ENCODE measurements at places on chromosomes 11 and 22.

- no peak for DNase-seq
These were observed 1.5 kb upstream of the SLC7A4 start for GRCh38 chr22:21033895-21034294.

GRCh38 chr11:17531636-17532113, 12.5 kb downstream of the USH1C start:
- DNase-seq = no peak

DNA sequence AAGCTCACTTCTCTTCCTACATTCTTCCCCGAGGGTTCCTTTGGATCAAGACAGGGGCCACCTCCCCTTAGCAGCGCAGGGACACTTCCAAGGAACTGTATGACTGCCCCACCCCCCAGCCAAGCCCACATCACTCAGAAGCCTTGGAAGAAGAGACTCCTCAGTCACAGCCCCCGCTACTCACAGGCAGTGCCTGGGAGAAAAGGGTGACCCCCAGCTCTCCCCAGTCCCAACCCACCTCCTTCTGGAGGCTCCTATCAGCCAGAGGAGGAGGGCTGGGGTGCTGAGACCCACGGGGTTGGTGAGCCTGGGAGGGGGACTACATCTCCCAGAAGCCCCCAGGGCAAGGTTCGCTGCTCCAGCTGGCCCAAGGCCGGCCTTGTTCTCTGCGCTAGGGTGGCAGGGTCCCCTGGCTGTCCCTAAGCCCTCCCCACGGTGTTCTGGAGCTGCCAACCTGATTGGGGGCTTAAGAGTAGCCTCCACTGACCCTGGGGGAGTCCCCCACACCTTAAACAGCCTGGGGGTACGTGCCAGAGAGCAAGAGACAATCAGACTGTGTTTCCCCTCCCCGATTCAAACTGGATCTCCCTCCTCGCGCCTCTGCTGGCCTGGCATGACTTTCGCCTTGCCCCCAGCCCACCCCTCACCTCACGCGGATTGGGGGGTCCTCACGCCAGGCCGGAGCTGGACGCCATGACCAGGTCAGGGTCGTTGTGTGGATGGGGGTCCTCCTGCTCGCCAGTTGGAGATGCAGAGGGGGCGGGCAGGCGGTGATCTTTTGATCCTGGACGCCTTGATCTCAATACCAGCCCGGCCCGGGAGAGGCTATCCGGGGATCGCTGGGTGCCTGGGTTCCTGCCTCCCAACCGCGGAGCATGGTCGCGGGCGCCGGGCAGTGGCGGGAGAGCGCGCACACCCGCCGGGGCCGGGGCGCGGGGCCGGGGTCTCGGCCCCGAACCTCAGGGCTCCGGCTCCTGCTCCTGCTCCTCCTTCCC, 838 bp downstream of the BCL9L start:
- DNase-seq = no peak

GRCh38 chr11:30561691-30562415, 24.3 kb downstream of the MPPED2 start:
- DNase-seq = no peak

- no peak for DNase-seq
These were observed 18.1 kb downstream of the TOM1 start for GRCh38 chr22:35317680-35318290.

- DNase-seq = no peak
These were observed 289.7 kb downstream of the ST3GAL4 start for GRCh38 chr11:126645186-126645585.

DNA sequence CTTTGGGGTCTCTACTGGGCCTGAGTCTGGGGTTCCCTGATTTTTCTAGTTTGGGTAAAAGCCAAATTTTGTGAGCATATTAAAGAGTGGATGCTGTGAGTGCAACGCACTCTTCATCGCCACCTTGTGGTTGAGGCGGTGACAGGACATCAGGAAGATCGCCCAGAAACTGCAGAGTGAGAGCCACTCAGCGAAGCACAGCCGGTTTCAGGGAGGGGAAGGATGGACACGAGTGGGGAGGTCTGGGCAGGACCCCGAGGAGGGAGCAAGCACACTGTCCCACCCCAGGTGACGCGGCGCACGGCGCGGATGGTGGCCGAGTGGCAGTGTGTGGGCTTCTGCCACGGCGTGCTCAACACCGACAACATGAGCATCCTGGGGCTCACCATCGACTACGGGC, 9.1 kb downstream of the SELENOO start:
- peak; percentile 69 for DNase-seq

DNA sequence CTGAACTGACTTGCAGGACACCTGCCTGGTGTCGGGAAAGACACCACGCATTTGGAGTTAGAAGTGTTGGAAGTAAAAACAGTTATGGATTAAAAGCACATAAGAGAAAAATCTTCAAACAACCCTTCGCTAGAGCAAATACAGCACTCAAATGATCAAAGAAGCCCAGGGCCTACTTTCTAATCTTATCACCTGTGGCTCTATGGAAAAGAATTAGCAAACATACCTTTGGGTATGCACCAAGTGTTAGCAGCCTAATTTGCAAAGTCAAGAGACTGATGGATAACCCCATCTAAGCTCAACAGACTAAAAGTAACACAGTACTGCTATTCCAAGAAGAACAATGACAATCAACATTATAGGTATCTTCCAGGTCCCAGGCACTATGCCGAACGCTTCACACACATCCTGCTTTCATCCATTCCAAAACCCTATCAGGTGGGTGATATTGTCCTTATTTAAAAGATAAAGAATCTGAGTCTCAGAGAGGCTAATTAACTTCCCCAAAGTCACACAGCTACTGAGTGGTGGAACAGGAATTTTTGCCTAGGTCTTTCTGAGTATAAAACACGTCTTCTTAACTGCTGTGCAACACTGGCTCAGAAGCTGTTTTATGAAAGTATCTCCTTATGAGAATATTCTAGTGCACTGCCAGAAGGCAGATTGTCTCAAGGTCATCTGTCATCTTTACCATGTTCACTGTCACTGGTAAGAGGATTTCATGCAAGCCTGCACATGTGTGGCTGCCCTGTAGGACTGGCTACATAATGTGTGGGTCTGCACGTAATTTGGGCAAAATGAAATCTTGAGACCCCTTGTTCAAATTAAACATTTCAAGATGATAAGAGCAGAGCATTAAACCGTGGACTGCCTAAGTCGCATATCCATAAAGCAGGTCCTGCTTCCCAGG, 16.4 kb downstream of the SLC1A2 start:
- DNase-seq = no peak

DNA sequence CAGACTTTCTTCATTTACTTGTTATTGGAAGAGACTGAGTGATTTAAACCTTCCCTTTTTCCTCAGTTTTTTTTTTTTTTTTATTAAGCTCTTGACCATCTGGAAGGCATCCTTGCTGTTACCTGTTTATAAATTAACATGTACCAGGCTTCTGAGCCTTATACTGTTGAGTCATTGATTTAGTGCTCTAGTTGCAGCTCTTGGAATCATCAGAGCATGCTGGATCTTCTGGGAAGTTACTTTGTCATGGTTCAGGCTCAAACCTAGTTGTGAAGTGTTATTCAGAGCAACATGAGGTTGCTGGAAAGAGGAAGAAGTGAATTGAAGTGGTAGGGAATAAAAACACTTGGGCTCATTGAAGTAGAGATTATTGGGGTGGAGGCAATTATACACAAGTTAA, 6.3 kb downstream of the ZDHHC5 start:
- DNase-seq = no peak

GRCh38 chr11:1640076-1640946, 10.7 kb downstream of the KRTAP5-5 start:
- no peak for DNase-seq

GRCh38 chr11:41786087-41786486, 326.6 kb upstream of the LRRC4C start:
- DNase-seq = no peak

GRCh38 chr11:501001-501682, 5.9 kb downstream of the RNH1 start:
- DNase-seq = no peak

GRCh38 chr11:78166855-78167469, 21.5 kb downstream of the KCTD21 start:
- DNase-seq = no peak

DNA sequence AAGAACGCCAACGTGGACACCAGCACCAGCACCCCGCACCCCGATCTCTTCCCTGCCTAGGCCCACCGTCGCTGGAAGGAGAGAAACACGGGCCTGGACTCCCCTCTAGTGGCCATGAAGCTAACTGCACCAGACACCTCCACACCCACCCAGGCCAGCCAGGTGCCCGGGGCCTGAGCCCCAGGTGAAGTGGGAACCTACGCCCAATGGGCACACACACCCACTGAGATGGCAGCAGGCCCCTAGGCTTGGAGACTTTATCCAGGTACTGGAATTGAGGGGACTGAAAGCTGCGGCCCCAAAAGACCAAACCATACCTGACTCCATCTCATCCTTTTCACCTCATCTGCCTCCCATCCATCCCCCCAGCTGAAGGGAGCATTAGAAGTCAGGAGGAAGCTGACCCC, 81.0 kb downstream of the BUD13 start:
- DNase-seq = peak; percentile 54

DNA sequence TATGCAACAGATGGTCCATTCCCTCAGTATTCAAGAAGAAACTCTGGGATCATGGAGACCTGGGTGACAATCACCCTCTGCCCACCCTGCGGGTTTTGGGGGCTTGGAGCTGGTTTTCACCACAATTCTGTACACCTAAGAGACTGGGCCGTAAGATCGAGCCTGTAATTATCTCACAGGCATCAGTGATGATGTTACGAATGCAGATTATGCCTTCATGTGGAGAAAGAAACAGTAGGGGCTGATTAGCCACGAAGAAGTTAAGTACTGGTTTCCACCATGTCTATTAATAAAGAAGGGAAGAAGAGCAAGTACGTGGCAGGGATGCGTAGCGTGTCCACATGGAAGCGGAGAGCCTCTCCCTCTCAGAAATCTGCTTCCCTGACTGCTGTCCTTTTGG, 5.3 kb upstream of the EFCAB6 start:
- DNase-seq = no peak

- no peak for DNase-seq
These were observed 2.5 kb downstream of the EPS8L2 start for GRCh38 chr11:708511-708910.

- DNase-seq = no peak
These were observed 2.9 kb downstream of the SC5D start for GRCh38 chr11:121295246-121296029.

- no peak for DNase-seq
These were observed 27.3 kb downstream of the ALX4 start for GRCh38 chr11:44282620-44283019.

DNA sequence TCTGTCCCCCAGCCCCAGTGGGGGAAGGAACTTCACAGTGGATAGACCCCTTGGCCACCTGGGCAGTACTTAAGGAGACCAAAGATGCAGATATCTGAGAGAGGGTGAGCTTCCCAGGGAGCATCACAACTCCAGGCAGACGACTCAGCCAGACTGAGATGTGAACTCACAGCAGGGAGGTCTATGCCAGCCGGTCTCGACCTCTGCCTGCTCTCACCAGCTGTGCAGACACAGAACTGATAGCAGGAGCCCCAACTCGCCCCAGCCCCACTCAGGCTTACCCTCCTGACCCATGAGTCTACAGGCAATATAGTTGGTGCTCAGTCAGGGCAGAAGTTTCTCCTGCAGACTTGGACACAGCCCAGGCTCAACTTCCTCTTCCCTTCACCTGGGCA, 29.7 kb upstream of the ACCSL start:
- no peak for DNase-seq

GRCh38 chr11:69832561-69833413, 13.6 kb upstream of the FGF3 start:
- no peak for DNase-seq

DNA sequence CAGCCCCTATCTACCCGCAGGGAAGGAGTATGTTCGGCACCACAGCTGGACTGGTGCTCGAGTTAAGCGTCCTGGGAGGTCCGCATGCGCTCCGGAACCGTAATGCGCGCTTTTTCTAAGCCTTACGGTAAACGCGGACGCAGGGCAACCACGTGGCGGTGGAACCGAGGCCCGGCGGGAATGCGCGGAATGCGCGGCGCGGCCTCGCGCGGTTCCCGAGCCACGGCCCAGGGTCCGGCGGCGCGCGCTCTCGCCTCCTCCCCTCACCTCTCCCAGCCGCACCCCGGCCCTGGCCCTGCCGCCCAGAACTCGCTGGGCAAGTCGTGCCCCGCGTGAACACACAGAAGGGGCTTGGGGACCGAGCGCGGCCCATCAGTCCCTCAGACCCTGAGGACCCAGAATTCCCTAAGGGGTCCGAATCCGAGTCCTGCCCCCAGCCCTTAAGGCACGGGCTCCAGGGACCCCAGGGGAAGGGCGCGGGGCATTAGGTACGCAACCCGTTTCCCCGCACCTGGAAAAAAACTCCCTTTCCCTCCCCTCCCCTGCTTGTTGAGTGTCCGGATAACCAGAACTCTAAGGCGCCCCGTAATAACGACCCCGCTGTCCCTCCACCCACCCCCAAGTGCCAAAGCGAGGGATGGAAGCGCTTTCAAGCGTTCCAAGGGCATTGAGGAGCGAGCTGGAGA, 4.3 kb upstream of the CCND1 start:
- DNase-seq = no peak

GRCh38 chr11:73493956-73494598, 103.8 kb downstream of the FAM168A start:
- no peak for DNase-seq

DNA sequence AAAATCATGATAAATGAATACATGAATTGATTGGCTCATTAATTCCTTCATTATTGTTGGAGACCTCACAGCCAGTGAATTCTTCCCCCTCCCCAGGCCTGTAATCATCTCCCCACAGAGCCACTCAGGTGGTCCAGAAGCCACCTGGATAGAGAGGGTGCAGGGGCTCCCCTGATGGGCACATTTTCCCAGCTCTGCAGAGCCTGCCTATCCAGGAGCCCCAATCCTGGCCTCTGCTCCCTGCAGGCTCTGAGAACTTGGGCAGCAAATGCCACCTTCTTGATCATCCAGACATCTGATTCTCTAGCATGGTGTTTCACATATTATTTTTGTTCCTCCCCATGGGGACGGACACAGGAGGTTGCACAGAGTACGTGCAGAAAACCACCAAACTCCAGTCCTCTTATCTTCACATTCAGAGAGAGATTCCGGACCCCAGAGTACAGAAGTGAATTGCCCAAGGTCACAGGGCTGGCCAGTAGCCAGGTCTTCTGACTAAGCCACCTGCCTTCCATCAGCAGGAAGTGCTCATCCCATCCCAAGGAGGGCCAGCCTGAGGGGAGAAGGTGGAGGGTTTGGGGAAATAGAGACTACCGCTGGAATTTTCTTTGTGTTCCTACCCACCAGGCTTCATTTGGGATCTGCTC, 348.0 kb downstream of the BUD13 start:
- no peak for DNase-seq

- no peak for DNase-seq
These were observed 36.1 kb upstream of the ANKK1 start for GRCh38 chr11:113351480-113351879.

- no peak for DNase-seq
These were observed 238.0 kb downstream of the METTL15 start for GRCh38 chr11:28346209-28346608.

- no peak for DNase-seq
These were observed 52.5 kb downstream of the SLN start for GRCh38 chr11:107659310-107659709.

DNA sequence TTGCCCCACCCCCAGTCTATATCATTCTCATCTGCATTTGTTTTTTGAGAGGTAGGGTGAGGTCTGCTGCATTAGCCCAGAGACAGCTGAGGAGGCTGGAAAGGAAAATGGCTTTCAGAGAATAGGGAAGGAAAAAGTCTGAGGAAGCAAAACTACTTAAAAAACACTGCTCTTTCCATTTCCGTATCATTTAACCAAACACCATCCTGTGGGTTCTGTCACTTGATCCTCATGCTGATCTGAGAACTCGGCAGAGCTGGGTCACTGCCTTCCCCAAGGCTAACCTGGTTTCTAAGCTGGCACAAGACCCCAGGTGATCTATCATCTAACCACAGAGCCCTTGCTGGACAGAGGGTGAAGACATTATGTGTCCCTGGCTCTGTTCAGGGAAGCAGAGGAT, 1.2 kb downstream of the FOLR2 start:
- no peak for DNase-seq

GRCh38 chr11:102666331-102666957, 39.1 kb downstream of the MMP27 start:
- DNase-seq = peak; percentile 2

Data from effector memory CD8-positive, alpha-beta T cell (primary cell).